ENCODE measurements at places on chromosomes 13 and 19. TPM values are rescaled to one million over a fixed set of nuclear protein-coding genes. Genes with fewer than 3 reads are reported as not detected.

ATP4B gene
- total RNA-seq = not detected

CBLC gene
- under 0.01 TPM for total RNA-seq

FBXO17 gene
- total RNA-seq = 26.7 TPM

PALM3 gene
- 1.3 TPM for total RNA-seq

ATP7B gene
- 3.3 TPM for total RNA-seq
